ENCODE measurements at places on chromosomes 6 and 20.
A peak's percentile ranks its signal among the peaks of the same experiment; 100 is the strongest.

- DNase-seq, result peak; percentile 58
Observed at GRCh38 chr20:43507150-43508080, at the start of gene L3MBTL1. Gene L3MBTL1, plus strand, starts transcription at chr20:43507697. Its CDS starts 5,807 bp downstream, at chr20:43513504.

DNA sequence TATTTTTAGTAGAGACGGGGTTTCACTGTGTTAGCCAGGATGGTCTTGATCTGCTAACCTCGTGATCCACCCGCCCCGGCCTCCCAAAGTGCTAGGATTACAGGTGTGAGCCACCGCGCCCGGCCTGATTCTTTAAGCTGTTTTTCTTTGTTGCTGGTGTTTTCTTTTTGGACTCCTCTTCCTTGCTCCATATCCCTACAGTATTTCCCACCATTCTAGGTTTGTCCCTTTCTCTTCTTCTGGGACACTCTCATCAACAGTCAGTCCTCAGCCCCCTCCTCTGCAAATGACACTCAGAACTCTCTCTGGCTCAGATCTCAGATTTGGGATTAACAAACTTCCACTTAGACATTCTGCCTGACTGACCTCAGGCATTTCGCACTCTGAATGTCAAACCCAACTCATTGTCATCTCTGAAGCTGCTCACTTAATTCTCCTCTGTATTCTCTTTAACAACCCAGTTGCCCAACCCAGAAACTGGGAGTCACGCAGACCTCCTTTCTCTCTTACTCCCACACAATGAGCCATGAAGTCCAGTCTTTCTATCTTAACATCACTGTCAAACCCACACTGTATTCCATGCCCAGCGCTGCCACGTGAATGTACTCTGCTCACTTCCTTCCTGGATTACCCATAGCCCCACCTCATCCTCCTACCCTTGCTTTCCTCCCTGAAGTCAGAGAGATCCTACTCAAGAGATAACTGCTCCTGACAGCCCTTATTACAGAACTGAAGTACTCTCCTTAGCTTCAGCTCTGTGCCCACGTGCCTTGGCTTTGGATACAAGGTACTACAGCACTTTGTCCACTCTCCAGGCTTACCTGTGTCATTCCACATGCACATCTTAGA, 2.6 kb downstream of the MPIG6B start:
- no peak for DNase-seq

DNA sequence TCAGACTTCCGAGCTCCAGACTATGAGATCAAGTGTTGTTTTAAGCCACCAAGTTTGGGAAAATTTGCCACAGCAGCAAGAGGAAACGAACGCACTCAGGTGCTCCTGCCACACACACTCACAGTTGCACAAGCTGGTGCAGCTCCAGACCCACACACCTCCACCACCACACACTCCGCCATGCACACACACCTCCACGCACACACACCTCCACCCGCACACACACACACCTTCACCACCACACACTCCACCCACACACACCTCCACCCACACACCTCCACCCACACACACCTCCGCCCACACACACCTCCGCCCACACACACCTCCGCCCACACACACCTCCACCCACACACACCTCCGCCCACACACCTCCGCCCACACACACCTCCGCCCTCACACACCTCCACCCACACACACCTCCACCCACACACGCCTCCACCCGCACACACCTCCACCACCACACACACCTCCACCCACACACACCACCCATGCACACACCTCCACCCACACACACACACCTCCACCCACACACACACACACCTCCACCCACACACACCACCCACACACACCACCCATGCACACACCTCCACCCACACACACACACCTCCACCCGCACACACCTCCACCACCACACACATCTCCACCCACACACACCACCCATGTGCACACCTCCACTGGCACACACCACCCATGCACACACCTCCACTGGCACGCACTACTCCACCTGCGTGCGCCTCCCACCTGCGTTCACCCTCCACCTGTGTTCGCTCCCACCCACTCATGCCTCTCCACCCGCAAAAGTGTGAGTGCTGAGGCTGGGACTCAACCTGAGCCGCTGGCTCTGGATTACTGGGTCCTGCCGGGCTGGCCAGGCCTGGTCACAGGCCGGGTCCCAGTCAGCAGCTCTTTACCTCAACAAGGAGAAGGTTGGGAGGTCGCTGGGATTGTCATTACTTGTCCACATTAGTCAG, 175.6 kb downstream of the BMP7 start:
- DNase-seq, result no peak

DNA sequence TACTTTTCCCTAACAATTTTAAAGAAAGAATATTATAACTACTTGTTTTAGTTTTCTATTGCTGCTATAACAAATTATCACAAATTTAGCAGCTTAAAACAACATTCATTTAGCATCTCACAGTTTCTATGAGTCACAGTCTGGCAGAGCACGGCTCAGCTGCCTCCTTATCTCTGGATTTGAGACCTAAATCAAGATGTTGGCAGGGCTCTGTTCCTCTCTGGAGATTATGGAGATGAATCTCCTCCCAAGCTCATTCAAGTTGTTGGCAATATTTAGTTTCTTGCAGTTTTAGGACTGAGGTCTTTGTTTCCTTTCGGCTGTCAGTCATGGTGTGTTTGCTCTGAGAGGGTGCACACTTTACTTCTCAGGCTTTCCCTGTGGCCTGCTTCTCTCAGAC, 1065.8 kb upstream of the EYS start:
- DNase-seq, result no peak

GRCh38 chr6:37514321-37514771, 14.7 kb upstream of the CCDC167 start:
- DNase-seq, result no peak

- DNase-seq, result no peak
Observed at GRCh38 chr6:31349301-31349700, 7.7 kb downstream of the HLA-B start.

- DNase-seq, result no peak
Observed at GRCh38 chr6:141403827-141404226, 728.9 kb upstream of the GJE1 start.

GRCh38 chr20:3901706-3902440, 12.7 kb downstream of the PANK2 start:
- DNase-seq, result no peak

DNA sequence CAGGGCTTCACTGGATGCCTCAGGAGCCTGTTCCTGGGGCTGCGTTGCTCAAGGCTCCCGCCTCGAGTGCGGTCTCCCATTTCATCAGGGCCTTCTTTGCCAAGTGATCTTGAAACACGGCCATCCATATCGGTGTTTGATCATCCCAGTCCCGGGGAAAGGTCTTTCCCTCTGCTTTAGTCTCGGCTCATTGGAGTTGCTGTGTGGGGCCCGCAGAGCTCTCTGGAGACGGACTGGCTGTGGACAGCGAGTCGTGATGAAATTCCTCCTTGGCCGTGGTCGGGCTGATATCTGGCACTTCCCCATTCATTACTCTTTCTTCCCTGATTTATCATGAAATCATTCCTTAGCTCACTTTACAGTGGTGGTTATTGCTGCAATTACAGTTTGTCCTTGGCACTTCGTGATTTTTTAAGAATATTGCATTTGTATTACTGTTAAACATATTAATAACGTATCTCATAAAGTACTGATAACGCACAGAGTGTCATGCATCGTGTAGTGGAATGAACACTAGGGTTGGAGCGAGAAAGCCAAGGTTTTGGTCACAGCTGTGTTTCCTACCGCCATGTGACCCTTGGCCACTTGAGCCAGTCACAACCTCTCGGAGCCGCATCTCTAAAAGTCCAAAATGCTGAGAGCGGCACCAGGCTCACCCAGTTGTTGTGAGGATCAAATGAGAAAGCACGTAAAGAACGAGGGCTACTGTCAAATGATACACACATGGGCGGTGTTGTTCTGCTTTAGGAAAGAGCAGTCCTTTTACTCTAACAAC, 71.8 kb downstream of the MTHFD1L start:
- no peak for DNase-seq

DNA sequence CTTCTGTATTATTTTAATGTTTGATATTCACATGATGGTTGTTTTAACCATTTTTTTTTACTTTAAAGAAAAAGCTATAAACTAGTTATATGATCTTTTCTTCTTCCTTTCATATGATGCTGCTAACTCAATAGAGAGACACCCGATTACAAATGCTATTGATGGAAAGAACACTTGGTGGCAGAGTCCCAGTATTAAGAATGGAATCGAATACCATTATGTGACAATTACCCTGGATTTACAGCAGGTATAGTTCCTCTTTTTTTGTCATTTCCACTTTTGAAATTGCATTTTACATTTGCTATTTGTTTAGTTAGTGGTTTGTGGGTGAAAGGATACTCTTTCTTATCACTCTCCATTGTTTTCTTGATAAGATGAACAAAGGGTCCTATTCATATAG, 176.7 kb downstream of the LAMA2 start:
- no peak for DNase-seq

GRCh38 chr6:31090973-31091364, 21.4 kb downstream of the C6orf15 start:
- DNase-seq, result no peak

- DNase-seq, result no peak
Observed at GRCh38 chr20:25601659-25602058, 16.3 kb upstream of the NINL start.

GRCh38 chr6:79536585-79536953, 661 bp downstream of the LCA5 start:
- DNase-seq, result no peak

GRCh38 chr6:118768904-118769325, 117.5 kb upstream of the CEP85L start:
- no peak for DNase-seq

- DNase-seq, result no peak
Observed at GRCh38 chr6:117329926-117330325, 64.6 kb downstream of the VGLL2 start.

DNA sequence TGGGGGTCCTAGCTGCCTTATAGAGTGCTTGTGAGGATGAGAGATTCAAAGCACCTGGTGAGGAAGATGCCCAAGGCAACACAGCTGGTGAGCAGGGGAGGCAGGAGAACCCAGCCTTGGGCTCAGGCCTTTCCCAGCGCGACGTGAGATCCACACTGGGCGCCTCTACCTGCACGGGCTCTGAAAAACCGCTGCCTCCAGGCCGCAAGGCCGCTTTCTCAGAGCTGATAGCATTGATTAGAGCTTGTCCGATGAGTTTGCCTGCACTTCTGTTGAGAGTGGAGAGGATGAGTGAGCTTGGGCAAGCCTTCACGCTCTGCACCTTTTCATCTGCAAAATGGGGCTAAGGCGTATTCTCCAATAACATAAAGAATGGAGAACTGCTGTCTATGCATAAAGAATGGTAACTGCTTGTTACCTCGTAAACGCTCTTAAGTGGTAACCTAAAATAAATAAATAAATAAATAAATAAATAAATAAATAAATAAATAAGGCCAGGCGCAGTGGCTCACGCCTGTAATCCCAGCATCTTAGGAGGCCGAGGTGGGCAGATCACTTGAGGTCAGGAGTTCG, 916 bp downstream of the PABPC1L start:
- no peak for DNase-seq

GRCh38 chr6:16374461-16375200, 136.2 kb downstream of the GMPR start:
- no peak for DNase-seq

- DNase-seq, result no peak
Observed at GRCh38 chr20:38123021-38123587, 42.0 kb downstream of the TGM2 start.

- no peak for DNase-seq
Observed at GRCh38 chr20:5046656-5047339, 45.5 kb upstream of the SLC23A2 start.

DNA sequence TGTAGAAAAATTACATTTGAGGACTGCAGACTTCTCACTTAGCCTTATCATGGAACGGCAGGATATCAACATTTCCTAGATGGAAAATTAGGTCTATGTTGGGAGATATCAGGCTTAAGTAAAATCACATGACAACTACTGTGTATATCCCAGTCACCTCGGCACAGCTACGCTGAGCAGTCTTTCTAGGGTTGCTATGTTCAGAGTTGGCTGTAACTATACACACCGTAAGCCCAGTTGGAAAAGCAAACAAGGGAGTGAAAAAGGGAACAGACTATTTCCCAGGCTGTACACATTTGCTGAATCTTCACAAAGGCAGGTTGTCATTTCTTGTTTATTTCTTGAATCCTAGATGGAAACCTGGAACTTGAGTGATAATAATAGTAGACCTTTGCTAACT, 80.7 kb upstream of the PTPRK start:
- DNase-seq, result peak; percentile 69

GRCh38 chr20:18506744-18507143, 996 bp upstream of the SEC23B start:
- DNase-seq, result no peak

DNA sequence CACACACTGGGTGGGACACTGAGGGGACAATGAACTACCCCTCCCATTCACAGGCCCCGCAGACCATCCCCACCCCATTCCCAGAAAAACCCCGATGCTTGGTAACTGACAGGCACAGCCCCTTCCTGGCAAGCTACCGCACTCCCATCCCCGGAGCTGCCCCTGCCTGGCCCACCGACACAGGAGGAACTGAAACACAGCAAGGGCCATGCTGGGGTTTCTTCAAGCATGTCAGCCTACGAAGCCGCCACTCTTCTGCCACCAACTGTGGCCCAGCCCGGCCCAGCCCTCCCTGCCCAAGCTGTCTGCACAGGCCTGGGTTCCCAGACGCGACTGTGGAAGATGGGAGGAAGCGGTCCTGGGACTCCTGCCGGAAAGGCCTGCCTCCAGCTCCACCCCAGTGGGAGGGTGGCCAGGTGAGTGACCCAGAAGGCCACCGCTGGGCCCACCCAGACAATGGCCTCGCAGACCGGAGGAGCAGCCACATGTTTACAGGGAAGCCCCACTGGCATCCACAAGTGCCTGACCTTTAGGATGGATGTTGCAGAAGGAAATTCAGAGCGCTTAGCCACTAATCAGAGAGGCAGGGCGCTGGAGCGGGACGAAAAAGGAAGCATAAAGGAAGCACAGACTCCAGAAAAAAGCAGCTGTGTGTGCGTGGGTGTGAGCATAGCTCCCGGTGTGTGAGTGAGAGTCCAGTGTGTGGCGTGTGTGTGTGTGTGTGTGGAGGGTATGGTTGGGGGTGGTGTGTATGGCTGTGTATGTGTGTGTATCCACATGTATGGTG, 91.6 kb downstream of the PRND start:
- DNase-seq, result no peak

GRCh38 chr6:127496471-127496870, 22.7 kb downstream of the MTCL3 start:
- DNase-seq, result no peak

GRCh38 chr6:35624341-35625070, 64.2 kb downstream of the FKBP5 start:
- no peak for DNase-seq

GRCh38 chr6:63795826-63796225, 160.2 kb downstream of the PHF3 start:
- DNase-seq, result no peak

- no peak for DNase-seq
Observed at GRCh38 chr6:101348816-101349215, 44.7 kb upstream of the GRIK2 start.

Measured in NCI-H774 (cell line).